Pons (tissue), 1 donor: ENCODE measurements at places on chromosomes 1 and 21.

DNA sequence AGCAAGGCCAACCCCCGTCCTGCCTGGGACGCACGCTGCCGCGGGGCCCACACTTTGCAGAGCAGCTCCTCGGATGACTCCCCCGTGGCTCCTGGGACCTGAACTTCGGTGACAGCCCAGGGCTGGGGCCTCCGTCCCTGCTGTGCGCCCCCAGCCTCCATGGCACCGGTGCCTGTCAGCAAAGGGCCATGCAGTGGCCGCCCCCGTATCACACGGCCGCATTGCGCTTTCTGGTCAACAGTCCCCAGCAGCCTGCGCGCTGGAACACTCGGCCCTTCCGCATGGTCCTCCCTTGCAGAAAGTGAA lies 18.0 kb downstream of the NADK start:
- DNase-seq, result no peak

GRCh38 chr1:212968368-212968863 lies 18.1 kb downstream of the VASH2 start:
- no peak for DNase-seq

GRCh38 chr1:15420853-15421465 lies 11.3 kb downstream of the EFHD2 start:
- DNase-seq, result no peak

GRCh38 chr1:247373721-247374141 lies 42.1 kb upstream of the ZNF496 start:
- DNase-seq, result no peak

GRCh38 chr1:99728494-99729235 lies 37.8 kb downstream of the FRRS1 start:
- DNase-seq, result peak; percentile 15

DNA sequence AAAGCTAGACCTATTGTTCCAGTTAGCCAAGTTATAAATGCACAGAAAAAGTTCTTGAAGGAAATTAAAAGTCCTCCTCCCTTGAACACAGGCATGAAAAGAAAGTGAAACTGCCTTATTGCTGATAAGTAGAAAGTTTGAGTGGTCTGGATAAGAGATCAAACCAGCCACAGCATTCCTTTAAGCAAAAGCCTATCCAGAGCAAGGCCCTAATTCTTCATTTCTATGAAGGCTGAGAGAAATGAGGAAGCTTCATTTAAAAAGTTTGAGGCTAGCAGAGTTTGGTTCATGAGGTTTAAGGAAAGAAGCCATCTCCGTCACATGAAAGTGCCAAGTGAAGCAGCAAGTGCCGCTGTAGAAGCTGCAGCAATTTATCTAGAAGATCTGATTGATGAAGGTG lies 2.7 kb upstream of the SSX2IP start:
- DNase-seq, result peak; percentile 36

- no peak for DNase-seq
Measured at GRCh38 chr1:16367968-16368890, 1.2 kb downstream of the SZRD1 start.

- no peak for DNase-seq
Measured at GRCh38 chr1:183909672-183910071, 104.8 kb downstream of the RGL1 start.

GRCh38 chr1:207393610-207394009 lies 60.5 kb upstream of the CR2 start:
- no peak for DNase-seq

- DNase-seq, result no peak
Measured at GRCh38 chr21:28975397-28975796, 17.3 kb downstream of the LTN1 start.

DNA sequence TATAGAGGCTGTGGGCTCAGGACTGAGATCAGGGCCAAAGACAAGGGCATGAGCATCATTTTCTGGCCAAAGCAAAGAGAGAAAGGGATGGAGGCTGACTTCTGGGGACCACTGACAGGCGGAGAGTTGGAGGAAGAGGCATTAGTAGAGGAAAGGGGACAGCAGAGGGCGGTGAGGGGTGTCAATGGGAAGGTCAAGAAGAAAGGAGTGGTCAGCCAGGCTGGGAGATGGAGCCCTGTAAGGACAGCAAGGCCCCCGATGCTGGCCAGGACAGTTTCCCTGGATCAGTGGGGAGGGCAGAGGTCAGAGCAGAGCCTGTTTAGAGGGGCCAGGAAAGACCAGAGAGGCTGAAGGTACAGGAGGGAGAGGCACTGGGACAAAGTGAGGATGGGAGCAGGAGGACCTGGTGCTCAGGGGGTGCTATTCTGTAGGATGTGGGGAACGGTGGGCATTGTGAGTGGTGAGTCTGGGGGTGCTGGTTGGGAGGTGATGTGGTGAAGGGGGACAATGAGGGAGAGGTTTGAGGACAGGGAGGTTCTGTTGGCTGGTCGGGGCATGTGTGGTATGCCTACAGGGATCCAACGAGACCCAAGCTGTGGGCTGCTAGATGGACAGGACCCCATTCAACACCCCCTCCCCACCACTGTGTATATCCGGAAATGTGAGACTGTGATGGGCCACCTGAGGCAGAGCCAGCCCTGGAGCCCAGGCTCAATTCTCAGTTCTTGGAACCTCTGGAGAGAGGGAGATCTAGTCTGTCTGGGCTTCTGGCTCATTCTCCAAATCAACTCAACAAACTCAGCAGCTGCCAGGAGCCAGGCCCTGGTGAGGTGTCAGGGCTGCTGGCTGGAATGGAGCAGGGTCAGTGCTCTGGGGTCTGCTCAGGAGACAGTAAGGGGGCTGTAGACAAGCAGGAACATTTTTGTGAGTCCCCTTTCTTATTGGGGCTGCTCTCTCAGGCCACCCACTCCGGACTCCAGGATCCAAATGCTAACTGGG lies 1.4 kb upstream of the FAM151A start:
- no peak for DNase-seq

DNA sequence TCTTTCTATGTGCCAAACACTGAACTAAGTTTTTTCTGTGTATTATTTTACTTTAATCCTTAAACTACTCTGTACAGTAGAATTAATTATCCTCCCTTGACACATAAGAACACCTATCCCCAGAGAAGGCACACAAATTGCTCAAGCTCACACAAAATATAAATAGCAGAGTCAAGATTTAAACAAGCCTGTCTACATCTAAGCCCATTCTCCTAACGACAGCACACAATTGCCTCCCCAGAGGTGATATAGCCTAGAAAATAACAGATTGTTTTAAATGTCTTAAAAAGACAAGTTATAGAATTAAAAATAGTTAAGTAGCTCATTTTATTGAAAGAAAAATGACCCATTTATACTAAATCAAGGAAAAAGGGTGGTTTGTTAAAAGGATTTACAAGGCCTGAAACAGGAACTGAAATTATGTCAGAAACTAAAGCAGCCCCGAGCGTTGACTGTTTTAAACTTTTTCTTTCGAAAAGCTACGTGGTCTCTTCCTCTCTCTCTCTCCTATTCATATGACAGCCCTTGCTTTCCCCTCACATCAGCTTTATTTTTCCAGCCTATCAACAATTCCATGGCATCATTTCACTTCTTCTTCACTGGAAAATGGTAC lies 30.5 kb downstream of the TNFSF18 start:
- peak; percentile 73 for DNase-seq

DNA sequence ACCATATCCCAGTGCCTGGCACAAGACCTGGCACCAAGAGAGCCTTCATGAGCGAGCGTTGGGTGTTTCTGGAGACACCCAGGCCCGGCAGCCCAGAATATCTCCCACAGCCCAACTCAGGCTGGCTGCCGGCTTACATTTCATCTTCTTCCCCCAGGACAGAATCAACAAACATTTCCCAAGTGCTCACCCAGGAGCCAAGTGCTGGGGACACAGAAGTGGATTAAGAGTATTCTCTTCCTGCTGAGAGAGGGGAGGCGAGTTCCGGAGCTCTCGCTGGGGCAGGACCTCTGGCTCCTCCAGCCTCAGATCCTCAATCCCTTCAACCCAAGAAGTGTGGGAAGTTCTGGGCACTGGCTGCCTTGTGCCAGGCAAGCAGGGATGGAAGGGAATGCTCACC lies 23.6 kb downstream of the IFFO2 start:
- no peak for DNase-seq

DNA sequence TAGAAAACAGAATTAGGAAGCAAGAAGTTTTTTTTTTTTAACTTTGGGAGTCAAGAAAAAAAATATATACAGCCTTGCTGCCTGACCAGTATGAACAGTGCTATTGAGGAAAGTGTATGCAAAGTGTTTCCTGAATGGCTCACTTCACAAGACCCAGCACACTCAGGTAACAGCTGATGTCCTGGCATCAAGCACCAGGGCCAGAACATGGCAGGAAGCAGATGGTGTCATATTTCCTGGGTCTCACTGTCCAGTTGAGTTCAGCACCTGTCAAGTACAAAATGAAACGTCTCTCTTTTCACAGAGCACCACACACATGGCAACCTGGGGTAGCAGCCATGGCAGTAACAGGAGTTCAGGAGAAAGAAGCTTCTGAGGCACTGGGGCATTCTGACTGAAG lies 372.3 kb downstream of the TTLL7 start:
- no peak for DNase-seq

DNA sequence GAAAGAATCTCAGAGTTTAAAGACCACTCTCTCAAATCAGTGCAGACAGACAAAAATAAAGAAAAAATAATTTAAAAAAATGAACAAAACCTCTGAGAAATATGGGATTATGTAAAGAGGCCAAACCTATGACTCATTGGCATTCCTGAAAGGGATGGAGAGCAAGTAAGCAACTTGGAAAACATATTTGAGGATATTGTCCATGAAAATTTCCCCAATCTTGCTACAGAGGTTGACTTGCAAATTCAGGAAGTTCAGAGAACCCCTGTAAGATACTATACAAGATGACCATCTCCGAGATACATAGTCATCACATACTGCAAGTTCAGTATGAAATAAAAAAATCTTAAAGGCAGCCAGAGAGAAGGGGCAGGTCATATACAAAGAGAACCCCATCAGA lies 43.7 kb upstream of the IVNS1ABP start:
- no peak for DNase-seq

DNA sequence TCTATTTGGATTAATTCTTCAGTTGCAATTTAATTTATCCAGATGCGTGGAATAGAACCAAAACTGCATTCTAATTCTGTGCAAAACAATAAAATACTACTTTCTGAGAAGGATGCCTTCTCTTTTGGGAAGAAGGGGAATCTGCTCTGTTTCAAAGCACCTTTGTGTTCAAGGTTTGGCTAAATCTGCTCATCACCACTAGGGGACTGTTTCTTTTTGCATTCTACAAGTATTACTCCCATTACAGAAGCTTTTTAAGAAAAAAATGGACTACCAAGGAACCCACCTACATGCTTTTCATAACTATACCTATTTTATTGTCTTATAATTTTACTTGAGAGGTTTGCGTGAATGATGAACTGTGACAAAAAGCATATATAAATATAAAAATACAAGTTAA lies 18.2 kb downstream of the MRPS6 start:
- DNase-seq, result no peak

- DNase-seq, result no peak
Measured at GRCh38 chr1:164759979-164760469, 201.0 kb downstream of the PBX1 start.

DNA sequence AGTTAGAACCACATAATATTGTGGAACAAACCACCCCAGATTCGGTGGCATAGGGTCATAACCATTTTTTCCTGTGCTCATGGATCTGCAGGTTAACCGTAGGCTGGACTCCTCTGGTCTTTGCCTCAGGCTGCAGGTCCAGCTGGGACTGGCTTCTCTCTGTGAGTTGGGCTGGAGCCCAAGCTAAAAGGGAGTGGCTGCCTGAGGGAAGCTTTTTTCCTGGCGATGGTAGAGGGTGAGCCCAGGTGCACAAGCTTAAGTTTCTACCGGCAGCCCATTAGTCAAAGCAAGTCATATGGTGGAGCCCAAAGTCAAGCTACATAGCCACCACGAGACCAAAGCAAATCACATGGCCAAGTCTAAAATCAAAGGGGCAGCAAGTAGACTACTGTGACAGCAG lies 13.8 kb downstream of the EPHX4 start:
- DNase-seq, result no peak
